Motor neuron (in vitro differentiated cells): ENCODE measurements at places on chromosomes 3 and 15. TPM values are rescaled to one million over a fixed set of nuclear protein-coding genes. Genes with fewer than 3 reads are reported as not detected.

GRCh38 chr3:150739200-150739863 is 23.6 kb downstream of the SIAH2 start:
- no peak for ATAC-seq

DNA sequence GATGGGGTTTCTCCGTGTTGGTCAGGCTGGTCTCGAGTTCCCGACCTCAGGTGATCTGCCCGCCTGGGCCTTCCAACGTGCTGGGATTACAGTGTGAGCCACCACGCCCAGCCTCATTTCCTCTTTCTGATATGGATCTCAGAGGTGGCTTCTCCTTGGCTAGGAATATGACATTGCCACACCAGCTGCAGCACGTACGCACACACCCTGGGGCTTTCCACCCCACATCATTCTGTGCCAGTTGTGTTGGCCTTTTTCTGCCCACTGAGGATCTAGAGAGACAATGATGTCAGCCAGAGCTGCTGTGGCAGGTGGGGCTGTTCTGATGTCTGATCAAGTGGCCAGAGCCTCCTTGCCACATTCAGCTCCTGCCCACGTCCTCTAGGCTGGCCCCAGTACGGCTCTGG is 29.0 kb downstream of the TMEM45A start:
- ATAC-seq: no peak

GRCh38 chr3:66989860-66990696 is 8.0 kb upstream of the KBTBD8 start:
- ATAC-seq: no peak

- no peak for ATAC-seq
Measured at GRCh38 chr3:82378392-82378791, 616.9 kb upstream of the GBE1 start.

DNA sequence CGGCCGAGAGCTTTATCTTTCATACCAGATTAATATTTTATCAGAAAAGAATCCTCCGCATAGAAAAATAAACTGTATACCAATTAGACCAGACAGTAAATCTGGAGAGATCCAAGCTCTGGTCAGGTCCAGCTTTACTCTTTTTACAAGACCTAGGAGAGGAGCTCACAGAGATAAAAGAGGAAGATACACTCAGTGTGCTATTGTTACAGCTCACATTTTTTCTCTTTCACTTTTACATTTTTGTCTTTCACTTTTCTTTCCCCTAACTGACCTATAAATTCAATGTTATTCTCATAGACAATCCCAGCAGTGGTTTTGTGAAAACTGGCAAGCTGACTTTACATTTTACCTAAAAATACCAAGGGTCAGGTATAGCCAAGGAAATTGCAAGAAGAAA is 55.8 kb downstream of the GUCA1C start:
- no peak for ATAC-seq

STRA6 gene
- 35.0 and 38.6 TPM in 2 replicates for total RNA-seq

DNA sequence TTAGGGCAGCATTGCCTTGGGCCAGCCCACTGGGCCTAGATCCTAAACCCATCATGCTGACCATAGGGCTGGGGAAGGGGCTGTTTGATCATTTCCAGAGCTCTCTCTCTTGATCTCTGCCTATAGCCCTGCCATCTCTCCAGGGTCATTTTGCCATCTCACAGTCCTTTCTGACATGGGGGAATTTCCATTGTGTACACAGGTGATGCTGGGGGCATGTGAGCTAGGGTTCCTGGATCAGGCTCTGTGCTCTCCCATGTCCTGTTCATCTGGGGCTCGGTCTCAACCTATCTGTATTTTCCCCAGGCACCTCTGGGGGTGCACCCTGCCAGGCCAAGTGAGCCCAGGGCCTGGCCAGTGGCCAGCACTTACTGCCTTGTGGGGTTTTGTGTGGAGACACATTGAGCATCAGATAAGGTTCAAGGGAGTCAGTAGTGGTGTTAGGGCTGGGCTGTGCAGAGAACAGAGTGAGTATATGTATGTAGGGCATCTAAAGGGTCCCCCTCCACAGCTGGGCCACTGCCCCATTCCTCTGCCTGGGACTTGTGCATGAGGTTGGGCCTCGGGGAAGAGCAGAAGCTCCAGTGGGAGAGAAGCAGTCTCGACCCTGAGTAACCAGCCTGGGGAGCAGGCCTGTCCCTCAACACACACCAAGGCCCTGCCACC is 25.7 kb upstream of the APEH start:
- no peak for ATAC-seq

DNA sequence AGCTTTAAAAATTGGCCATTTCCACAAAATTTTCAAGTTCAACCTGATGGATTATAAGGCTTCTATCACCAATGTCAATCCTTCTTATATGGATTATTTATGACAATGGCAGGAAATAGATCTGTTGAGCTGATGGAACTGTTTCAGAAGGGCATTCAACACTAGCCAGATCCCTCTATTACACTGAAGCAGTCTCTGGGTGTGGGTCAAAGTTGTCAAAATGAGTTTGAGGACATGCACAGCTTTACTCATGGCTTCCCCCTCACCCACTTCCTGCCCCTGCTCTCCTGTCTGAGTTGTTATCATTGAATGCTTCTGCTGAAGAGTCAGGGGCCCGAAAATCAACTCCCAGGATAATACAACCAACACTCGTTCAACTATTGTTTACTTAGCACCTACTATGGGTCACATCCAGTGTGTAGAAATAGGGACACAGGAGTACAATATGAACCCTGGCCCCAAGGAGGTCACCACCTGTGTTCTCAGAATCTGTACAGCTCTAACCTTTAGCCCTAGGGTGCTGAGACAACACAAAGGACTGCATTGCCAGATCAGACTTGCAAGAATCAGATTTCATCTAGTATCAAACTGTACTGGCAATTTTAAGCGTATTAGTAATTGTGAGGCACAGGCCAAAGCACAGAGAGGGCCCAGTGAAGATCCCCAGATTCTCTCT is 41.7 kb upstream of the FAM3D start:
- ATAC-seq: no peak

C3orf70 gene
- total RNA-seq: 0.61 and 0.70 TPM in 2 replicates

DNA sequence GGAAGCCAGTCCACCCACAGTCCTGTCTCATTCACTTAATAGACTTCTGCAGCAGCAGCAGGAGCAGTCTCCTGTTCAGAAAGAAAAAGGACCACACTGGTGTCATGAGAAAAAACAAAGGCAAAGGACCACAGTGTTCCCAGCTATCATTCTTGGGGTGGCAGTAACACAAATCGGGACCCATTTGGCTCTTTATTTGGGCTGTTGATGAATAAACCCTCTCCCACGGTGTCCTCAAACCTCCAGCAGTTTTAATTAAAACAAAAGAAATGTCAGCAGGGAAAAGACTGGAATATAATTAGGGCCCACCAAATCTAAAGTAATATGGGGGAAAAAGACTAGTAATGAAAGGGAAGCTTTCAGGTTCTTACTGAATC is 210.5 kb upstream of the SLC2A2 start:
- ATAC-seq: no peak

DNA sequence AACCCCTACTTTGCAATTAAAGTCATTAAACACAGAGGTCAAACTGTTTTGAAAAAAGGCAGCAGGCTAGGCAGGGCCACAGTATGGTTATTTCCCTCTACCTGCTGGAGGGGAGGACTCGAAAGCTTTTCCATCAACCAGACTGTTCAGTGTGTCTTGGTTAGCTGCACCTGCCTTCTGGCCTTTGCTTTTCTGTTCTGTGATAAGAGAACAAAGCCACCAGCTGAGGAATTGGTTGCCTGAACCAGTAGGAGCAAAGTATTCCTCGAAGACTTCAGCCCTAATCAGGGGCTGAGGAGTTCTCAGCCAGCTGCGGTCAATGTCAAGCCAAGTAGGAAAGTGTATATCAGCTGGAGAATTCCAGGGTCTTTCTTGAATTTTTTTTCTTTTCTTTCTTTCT is 132.5 kb downstream of the SOX2 start:
- no peak for ATAC-seq

DNA sequence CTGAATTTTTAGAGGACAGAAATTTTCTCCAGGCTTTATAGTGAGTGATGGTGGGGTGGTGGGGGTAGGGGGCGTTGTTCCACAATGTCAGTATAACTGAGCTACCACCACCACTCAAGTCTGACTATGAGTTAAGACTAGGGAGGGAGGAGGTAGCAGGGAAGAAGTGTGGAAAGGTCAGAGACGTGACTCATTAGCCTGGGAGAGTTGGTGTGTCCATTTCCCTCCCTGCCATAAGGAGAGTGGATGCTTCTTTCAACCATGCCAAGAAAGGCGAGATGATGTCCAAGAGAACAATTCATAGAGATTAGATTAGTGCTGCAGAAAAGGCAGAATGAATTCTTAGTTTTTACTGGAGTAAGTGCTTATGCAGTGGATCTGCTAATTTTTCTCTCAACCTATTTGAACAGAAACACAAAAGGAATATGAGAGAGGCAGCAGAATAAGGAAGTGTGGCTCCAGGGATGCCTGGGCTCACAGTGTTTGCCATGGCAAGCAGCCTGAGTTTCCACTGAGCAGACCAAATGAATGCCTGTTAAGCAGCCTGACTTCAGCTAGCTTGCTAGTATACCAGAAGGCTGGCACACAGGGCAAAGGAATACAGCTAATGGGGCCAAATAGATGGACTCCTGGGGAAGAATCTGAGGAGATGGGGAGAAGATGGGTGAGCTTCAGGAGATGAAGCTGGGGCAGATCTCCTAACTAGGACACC is 708.9 kb downstream of the NTRK3 start:
- peak; percentile 38 for ATAC-seq

DNA sequence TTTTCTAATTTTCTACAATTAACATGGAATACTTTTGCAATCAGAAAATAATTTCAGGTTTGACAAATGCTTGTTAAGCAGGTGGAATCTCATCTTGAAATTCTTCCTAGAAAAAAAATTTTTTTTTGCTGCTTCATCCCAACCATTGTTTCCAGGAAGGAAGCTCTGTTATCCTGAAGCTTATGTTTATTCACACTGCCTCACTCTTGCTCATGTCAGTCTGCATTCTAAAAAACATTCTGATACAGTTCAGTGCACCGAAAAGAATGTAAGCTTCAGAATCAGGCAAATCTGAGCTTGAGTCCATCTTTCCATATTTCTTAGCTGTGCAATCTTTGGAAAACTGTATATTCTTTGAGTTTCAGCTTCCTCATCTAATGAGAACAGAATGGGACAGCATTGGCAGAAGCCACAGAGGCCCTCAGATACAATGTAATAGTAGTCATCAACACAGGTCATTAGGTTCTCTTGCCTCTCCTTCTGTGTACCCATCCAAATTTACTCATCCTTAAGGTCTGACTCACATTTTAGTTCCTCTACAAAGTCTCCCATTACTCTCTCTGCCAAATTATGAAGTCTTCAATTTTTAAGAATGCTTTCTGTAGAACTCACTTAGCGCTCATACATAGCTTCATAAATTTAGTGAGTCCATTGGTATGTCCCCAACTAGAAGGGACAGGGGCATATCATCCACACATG is 881.8 kb upstream of the NR2F2 start:
- ATAC-seq: no peak

CXCR6 gene
- total RNA-seq: 0.78 and 0.82 TPM in 2 replicates

DNA sequence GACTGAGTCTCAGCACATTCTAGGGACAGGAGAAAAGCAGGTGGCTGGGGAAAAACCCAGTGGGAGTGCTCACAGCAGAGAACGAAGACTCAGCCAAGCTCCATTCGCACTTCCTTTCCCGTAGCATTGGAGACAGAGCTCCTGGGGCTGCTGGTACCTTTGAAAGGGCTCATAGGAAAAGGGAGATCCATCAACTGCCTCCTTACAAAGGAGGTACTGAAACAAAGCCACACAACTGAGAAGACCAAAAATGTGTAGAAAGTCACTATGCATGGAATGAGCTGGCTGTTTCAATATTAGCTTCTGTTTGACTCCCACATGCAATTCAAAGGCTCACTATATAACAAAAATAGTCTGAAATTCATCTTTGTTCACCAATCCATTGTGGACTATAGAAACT is 16.9 kb downstream of the STIMATE start:
- ATAC-seq: no peak

DNA sequence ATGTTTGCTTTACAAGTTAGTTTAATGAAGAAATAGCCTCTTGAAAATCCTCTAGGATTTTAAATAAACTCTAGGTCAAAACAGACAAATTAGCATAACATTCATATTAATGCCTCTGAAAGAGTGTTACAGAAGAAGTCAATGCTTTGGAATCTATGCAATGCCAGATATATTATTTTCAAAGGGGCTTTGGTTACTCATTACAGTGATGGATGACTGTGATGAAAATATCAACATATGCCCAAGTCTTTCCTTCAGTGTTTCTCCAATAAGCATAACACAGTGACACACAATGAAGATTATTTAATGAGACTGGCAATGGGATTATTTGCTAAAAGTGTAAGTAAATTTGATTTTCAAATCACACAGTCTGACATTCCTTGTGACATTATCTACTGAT is 1247.2 kb downstream of the ROBO2 start:
- peak; percentile 85 for ATAC-seq

DNA sequence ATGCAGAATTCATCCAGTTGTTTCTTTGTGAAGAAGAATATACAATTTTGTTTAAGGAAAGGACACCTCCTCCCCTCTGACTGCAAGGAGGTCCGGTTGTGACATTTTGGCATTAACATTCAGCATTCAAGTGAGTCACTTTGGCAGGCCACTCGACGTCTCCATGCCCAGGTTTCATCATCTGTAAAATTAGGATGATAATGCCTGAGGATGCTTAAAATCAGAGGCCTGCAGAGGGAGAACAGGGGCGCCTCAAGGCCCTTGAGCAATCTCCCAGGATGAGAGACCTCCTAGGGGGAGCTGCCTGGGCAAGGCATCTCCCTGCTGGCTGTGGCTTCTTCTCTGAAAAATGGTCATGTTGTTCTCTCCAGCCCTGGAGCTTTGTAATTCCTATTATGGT is 236.0 kb downstream of the CACNA2D3 start:
- no peak for ATAC-seq

DNA sequence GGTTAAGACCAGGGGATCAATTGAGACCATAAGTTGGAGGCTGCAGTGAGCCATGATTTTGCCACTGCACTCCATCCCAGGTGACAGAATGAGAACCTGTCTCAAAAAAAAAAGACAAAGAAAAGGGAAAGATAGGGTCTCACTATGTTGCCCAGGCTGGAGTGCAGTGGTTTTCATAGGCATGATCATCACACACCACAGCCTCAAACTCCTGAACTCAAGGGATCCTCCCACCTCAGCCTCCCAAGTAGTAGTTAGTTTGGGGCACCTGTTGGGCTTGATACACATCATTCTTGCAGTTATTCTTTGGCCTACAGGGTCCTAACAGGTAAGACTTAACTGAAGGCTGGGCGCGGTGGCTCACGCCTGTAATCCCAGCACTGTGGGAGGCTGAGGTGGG is 42.1 kb downstream of the UBXN7 start:
- ATAC-seq: no peak

DNA sequence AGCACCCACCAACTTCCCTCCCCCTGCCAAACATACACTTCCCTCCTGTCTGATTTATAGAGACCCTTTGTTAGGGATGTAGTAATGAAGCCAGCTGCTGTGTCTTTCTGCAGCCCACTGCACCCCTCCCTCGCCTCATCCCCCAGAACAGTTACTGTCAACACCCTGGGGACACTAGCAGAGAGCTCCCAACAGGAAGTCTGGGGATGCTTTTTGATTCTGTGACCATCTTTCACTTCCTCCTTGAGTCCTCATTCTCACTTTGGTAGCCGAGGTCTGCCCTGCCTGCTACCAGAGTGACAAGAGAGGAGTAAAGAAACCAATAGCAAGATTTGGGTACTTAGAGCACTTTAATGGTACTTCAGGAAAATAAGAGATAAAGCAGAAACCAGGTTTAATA is 201.6 kb downstream of the SATB1 start:
- ATAC-seq: peak; percentile 65

GRCh38 chr15:34655326-34655725 is 71.9 kb upstream of the GOLGA8B start:
- ATAC-seq: no peak

CYB561D2 gene
- 16.2 and 16.4 TPM in 2 replicates for total RNA-seq
